ENCODE measurements at places on chromosomes 4 and X. TPM values are rescaled to one million over a fixed set of nuclear protein-coding genes. Genes with fewer than 3 reads are reported as not detected.

Gene MRPL1
- total RNA-seq = 91.2 TPM

Gene MMAA
- 13.9 TPM for total RNA-seq

Gene MAGEA11
- total RNA-seq = not detected

Gene TAF9B
- 20.8 TPM for total RNA-seq

Gene RHOXF2
- not detected for total RNA-seq

Gene DSPP
- total RNA-seq = not detected

Measured in activated CD8-positive, alpha-beta memory T cell treated with anti-CD3 and anti-CD28 coated beads for 36 hours (primary cell).